ENCODE measurements at places on chromosomes 3 and 15. TPM values are rescaled to one million over a fixed set of nuclear protein-coding genes. Genes with fewer than 3 reads are reported as not detected.

DNA sequence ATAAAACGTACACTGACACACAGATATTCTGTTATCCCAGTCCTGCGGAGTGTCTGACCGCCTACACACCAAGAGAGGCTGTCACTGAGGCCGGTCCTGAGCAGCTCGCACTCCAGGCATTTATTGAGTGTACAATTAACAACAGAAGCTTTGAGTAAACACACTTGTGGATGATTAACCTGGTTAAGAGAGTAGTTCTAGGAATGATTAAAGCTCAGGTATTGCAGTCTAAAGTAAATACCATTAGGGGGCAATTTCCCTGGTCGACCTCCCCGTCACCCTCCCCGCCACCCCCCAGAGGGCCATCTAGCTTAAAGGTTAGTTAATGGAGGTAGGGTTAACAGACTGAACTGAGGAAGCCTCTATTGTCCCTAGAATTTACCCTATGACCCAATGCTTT is 1278.5 kb downstream of the NSUN3 start:
- DNase-seq = no peak

GRCh38 chr3:18672561-18672960 is 247.4 kb upstream of the SATB1 start:
- no peak for DNase-seq

SPINK8 gene
- total RNA-seq = not detected

GRCh38 chr3:145865399-145866018 is 295.5 kb downstream of the PLOD2 start:
- DNase-seq = no peak

GP9 gene
- not detected for total RNA-seq

FLNB gene
- total RNA-seq = 40.4 TPM

RABL3 gene
- 16.5 TPM for total RNA-seq

DNA sequence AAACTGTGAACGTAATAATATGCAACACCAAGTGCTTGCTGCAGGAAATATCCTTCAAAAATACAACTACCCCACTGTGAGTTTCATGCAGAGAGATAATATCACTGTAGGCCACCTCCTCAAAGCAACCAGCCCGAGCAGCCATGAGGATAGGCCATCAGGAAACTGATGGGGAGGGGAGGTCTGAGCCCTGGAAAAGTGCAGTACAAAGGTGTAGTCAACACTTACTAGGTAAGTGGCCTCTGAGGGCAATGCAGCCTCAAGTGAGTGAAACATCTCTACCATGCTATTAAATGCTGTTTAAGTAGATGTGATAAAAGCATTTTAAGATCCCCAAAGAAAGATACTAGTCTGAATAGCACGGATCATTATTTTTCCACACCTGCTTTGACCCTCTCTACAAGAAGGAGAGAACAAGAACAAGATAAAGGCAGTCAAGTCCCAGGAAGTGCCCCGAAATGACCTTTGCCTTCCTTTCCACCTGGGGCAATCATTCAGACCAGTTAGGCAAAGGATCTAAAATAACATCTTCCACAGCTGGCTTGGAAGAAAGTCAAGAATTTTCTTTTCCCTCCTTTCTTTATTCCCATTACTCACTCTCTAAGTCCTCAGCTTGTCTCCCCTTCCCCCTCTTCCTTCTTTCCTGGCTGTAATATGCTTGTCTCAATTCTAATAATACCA is 62.8 kb downstream of the FMN1 start:
- no peak for DNase-seq

DNA sequence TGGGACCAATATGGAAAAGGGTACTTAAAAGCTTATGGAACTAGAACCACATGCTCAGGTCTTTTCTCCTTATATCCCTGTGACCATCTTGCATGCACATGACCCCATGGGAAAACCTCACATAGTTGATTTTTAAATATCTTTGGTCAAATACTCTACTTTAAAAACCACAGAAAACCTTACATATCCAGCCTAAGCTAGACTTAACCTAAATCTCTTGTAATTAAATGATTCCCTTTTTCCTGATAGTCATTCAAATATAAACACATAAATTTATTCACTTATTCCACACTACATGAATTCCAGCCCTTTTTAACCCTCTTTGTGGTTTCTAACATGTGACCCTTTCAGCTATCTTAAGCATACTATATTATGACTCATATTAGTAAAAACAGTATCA is 46.8 kb downstream of the DNAJC13 start:
- DNase-seq = no peak

ISLR gene
- 2.6 TPM for total RNA-seq

- DNase-seq = no peak
Measured at GRCh38 chr15:40960925-40961324, 7.7 kb downstream of the CHAC1 start.

GRCh38 chr3:193754719-193755118 is 161.7 kb downstream of the OPA1 start:
- no peak for DNase-seq

- DNase-seq = no peak
Measured at GRCh38 chr15:57035664-57036063, 117.2 kb downstream of the TCF12 start.

DNA sequence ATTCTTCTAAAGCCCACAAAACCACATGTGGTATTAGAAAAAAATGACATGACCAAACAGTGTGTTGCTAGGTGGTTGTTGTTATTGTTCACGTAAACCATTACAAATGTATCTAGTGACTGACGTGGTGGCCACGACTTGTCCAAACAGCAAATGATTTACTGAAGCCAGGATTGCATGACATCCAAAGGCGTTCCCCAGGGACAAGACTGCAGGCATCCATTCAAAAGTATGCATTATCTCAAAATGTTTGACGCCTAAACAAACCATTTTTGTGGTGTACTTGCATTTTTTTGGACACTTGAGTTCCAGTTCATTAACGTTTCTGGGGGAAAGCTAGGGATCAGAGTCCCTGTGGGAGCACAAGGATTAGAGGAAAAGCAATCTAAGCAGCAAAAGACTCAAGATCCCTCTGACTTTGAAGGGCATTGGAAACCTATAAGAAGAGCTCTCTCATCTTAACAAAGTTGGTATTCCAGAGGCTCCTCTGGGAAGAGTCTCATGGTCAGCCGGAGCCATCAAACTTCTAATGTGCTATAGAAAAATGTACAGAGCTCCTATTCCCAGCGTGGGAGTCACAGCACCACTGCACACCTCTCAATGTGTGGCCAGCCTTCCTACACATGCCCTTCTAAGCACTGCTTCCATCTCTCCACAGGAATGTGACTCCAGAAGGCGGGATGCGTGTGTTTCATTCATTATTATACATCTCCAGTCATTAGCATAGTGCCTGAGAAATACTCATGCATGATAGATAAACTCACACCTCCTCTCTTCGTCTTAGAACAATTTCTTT is 62.9 kb downstream of the FBN1 start:
- DNase-seq = no peak

DNA sequence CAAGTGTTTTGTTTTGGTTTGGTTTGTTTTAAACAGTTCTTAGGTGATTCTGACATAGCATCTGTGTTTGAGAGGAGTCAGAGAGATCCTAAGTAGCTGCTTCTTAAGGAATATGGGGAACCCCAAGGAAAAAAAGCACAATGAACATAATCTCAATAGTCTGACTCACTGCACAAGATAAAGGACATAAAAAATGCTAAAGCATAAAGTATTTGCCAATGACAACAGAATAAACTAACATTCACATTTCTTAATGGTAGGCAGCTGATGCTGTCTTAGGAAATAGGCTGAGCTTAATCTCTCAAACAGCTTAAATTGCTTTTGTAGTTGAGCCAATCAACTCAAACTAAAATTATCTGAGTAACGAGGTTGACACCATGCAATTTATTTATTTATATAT is 2.9 kb downstream of the NCEH1 start:
- DNase-seq = no peak

STXBP5L gene
- 3.0 TPM for total RNA-seq

CELF6 gene
- 1.1 TPM for total RNA-seq

USP4 gene
- 41.5 TPM for total RNA-seq

DNA sequence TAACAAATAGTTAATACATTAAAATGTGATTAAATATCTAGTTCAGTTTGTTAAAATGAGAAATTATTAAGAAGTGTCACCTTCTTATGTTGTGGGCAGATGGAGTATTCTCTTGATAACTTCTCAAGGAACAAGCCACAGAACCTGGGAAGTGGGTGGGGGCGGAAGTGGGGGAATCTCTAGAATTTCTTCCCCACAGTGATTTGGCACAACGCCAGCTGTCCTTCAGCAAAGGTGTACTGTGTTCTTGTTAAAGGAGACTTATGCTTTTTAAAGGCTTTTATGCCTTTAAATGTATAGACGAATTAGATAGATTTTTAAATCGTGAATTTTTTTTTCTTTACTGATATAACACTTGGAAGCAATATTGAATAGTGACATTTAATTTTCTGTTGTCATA is 42.4 kb downstream of the SEC22A start:
- no peak for DNase-seq

GOLGA8J gene
- 0.54 TPM for total RNA-seq

Data from neural crest cell (in vitro differentiated cells).